ENCODE measurements at places on chromosomes 6 and 20.

DNA sequence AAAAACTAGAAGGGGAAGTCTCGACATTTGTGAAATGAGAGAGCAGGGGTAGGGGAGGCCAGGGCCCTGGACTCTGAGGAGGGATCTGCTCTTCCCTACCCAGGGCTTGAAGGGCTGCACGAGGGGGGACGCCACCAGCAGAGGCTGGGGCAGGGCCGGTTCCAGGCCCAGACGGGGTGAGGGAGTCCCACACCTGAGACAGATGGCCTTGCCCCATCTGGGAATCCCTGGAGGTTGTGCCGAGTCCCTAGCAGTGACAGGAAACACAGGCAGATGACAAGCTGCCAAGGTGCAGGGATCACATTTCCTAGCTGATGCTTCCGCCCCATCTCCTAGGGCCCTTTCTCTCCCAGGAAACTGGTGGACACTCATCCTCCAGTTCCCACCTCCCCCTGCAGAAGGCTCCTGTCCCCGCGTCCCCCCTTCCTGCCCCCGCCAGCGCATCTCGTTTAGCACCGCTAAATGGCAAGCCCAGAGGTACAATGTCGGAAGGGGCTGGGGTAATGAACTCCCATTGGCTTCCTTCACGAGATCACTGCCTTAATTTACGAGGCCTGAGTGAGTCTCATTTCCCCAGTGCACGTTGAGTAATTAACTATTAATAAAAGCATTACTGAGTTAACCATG, 35.2 kb upstream of the CDH22 start:
- no peak overlapping the region for H3K27ac ChIP-seq
- DNase-seq = no peak
- peaks cover 61% of the 10 kb centered on the region for H3K27me3 ChIP-seq
- H3K36me3 ChIP-seq = peaks cover 2% of the 10 kb centered on the region
- no peaks in the 10 kb centered on the region for H3K4me1 ChIP-seq
- no peak overlapping the region for H3K4me3 ChIP-seq

- H3K36me3 ChIP-seq = peaks cover 3% of the 10 kb centered on the region
- H3K27ac ChIP-seq = no peak overlapping the region
- no peaks in the 10 kb centered on the region for H3K27me3 ChIP-seq
- DNase-seq = no peak
- no peak overlapping the region for H3K4me3 ChIP-seq
These were observed 332.5 kb downstream of the CD83 start for GRCh38 chr6:14450133-14450504.

DNA sequence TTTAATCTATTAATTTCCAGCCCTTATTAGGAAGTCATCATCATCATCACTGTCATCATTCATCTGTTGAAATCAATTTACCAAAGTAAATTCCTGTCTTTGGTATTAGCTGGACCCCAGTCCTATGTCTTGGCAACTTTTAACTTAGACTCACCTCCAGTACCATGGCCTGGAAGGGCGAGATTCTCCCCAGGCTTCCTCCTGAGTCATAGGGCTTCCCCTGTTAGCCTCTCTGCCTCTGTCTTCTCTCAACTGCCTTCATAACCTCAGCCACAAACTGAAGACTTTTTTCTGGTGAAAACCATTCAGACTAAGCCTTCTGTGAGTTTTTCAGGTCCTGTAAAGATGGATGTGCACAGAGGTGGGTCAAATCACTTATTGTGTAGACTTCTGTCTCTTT, 95.0 kb downstream of the NKAIN2 start:
- H3K36me3 ChIP-seq = no peaks in the 10 kb centered on the region
- H3K4me1 ChIP-seq = peaks cover 18% of the 10 kb centered on the region
- no peak overlapping the region for H3K27ac ChIP-seq
- no peak for DNase-seq
- H3K4me3 ChIP-seq = no peak overlapping the region

- H3K4me1 ChIP-seq = peaks cover 7% of the 10 kb centered on the region
- DNase-seq = no peak
- no peaks in the 10 kb centered on the region for H3K27me3 ChIP-seq
- no peak overlapping the region for H3K27ac ChIP-seq
These were observed 149.8 kb downstream of the BTBD9 start for GRCh38 chr6:38489951-38490350.

GRCh38 chr6:36364669-36365479, 22.6 kb downstream of the ETV7 start:
- no peak for DNase-seq
- no peak overlapping the region for H3K27ac ChIP-seq
- H3K36me3 ChIP-seq = no peaks in the 10 kb centered on the region
- H3K27me3 ChIP-seq = no peaks in the 10 kb centered on the region

GRCh38 chr20:61447952-61448351, 195.9 kb downstream of the CDH4 start:
- H3K4me3 ChIP-seq = no peak overlapping the region
- DNase-seq = no peak

GRCh38 chr20:251354-251753, 6.2 kb upstream of the DEFB132 start:
- no peak overlapping the region for H3K4me3 ChIP-seq
- peaks cover 21% of the 10 kb centered on the region for H3K27me3 ChIP-seq
- H3K27ac ChIP-seq = no peak overlapping the region
- DNase-seq = no peak
- no peaks in the 10 kb centered on the region for H3K36me3 ChIP-seq
- no peaks in the 10 kb centered on the region for H3K4me1 ChIP-seq
